Natural killer cell (primary cell): ENCODE measurements at places on chromosomes 16 and 17. TPM values are rescaled to one million over a fixed set of nuclear protein-coding genes. Genes with fewer than 3 reads are reported as not detected.

GRCh38 chr17:27413315-27413714 is 42.9 kb upstream of the KSR1 start:
- H3K36me3 ChIP-seq = no peaks in the 10 kb centered on the region
- H3K4me3 ChIP-seq = no peak overlapping the region
- no peaks in the 10 kb centered on the region for H3K4me1 ChIP-seq
- H3K27me3 ChIP-seq = no peaks in the 10 kb centered on the region

DNA sequence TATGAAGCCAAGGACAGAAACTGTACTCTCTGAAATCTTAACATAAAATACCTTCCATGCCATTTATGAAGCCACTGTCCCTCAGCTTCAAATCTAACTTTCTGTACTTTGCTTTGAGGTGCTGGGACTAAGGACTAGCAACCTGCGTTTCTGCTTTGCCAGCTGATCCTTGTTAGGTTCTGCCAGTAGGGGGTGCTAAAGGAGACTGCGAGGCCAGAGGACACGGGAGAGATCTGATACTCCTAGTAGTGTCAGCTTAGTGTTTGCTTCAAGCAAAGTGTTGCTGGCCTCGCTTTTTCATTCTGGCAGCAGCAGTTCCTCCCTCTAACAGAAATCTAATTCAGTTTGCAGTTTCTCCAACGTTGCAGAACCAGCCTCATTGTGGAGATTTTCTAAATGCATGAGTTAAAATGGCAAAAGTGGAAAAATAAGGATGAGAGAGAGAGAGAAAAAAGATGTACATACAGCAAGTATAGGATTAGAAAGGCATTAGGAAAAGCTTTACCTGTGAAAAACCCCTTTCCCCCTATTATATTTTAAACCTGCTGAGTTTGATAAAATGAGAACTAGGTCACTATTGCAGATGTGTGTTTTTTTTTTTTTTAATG is 297.5 kb downstream of the CA10 start:
- no peaks in the 10 kb centered on the region for H3K27me3 ChIP-seq
- H3K4me1 ChIP-seq = no peaks in the 10 kb centered on the region
- no peaks in the 10 kb centered on the region for H3K36me3 ChIP-seq
- H3K27ac ChIP-seq = no peak overlapping the region
- DNase-seq = peak; percentile 2

- no peaks in the 10 kb centered on the region for H3K36me3 ChIP-seq
- peak overlapping the region; percentile 13 for H3K27ac ChIP-seq
- DNase-seq = no peak
- H3K4me3 ChIP-seq = no peak overlapping the region
- no peaks in the 10 kb centered on the region for H3K27me3 ChIP-seq
Measured at GRCh38 chr17:68509141-68510057, 2.8 kb upstream of the PRKAR1A start.

- H3K27me3 ChIP-seq = no peaks in the 10 kb centered on the region
- DNase-seq = peak; percentile 40
- H3K36me3 ChIP-seq = peaks cover 62% of the 10 kb centered on the region
- peak overlapping the region; percentile 51 for H3K27ac ChIP-seq
- peaks cover 69% of the 10 kb centered on the region for H3K4me1 ChIP-seq
- no peak overlapping the region for H3K4me3 ChIP-seq
Measured at GRCh38 chr17:82241183-82241925, 12.5 kb downstream of the SLC16A3 start.

DNA sequence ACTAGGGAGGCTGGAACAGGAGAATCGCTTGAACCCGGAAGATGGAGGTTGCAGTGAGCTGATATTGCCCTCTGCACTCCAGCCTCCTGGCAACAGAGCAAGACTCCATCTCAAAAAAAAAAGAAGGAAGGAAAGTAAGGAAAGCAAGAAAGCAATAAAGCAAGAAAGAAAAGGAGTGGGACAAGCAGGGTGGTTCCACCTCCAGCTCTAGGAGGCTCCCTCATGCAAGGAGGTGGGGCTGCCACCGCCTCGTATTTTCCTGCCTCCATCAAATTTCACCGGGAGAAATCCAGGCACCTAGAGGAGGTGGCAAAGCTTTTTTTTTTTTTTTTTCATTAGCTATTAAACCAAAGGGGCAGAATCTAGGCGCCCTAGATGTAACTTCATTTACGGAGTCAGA is 1.0 kb downstream of the CYB561 start:
- no peaks in the 10 kb centered on the region for H3K36me3 ChIP-seq
- H3K27ac ChIP-seq = peak overlapping the region; percentile 90
- H3K4me1 ChIP-seq = peaks cover 39% of the 10 kb centered on the region
- no peak for DNase-seq

DNA sequence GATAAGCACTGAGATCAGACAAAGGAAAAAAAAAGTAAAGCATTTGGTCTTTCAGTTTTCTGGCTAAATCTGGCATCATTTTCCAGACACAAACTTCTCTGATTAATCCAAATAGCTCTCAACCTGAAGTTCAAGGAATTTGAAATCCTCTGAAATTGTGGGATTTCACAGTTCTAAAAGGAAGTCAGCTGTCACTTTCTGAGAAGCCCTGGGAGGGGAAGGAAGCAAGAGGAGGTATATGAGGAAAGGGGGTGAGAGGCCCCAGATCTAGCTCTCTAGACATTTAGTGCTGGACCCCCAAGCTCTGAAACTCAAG is 17.5 kb upstream of the HOXB9 start:
- H3K36me3 ChIP-seq = no peaks in the 10 kb centered on the region
- H3K4me1 ChIP-seq = peaks cover 22% of the 10 kb centered on the region
- no peak for DNase-seq

POLG2 gene
- 34.7 TPM for total RNA-seq
